SW 1271 (cell line): ENCODE measurements at places on chromosomes 3 and 15.

- DNase-seq, result no peak
These were observed 26.4 kb downstream of the ADCY5 start for GRCh38 chr3:123422457-123422856.

DNA sequence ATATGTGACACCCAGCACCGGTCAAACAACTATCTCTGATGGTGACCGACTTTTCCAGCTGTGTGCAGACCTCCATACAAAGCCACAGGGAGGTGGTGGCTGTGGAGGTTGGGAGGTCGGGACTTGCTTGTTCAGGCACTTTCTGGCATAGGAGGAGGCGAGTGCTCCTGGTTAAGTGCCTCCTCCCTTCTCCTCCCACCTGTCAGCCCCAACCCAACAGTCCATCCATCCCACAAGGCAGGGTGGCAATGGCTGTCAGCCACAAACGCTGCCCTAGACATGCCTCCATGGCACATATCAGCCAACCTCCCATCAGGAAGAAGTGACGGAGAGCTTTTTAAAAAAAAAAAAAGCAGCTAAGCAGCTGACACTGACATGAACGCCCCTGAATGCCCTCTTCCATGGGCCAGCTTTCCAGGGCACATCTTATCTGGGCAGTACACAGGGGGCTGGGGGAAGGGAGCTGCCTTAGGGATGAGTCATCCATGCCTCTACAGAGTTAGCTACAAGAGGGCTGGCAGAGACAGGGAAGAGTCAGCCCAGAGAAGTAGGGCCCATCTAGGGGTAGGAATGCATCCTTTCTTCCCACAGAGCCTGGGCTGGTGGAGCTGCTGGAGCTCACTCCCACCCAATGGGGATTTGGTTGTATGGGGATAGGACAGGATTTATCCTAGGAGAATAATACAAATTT, 41.2 kb downstream of the CCDC12 start:
- DNase-seq, result peak; percentile 70

GRCh38 chr3:98914210-98915080, 12.9 kb upstream of the DCBLD2 start:
- no peak for DNase-seq

GRCh38 chr3:136109499-136109898, 86.6 kb downstream of the MSL2 start:
- no peak for DNase-seq
